ENCODE measurements at places on chromosomes 11 and 22.

- no peak for DNase-seq
These were observed 3.3 kb upstream of the MMP10 start for GRCh38 chr11:102783720-102784119.

DNA sequence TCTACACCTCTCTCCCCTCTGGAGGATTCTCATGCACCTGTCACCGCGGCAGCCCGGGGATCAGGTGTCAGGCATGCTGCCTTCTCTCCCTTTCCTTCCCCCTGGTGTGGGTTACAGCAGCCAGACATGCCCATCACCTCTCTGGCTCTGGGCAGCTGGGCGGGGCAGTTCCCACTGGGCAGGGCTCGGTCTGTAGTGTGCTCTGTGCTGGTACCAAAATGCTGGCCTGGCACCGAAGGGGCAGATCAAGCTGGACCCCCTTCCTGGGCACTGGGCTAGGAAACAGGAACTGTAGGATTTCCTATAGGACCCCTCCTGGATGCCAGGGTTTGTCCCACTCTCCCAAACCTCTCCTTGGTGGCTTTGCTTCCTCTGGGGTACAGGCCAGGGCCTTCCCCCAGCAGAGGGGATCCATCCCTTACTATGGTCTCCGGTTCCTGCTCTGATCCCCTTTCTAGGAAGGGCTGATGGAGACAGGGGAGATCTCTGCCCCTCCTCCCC, 821 bp downstream of the GAL3ST1 start:
- DNase-seq: no peak

DNA sequence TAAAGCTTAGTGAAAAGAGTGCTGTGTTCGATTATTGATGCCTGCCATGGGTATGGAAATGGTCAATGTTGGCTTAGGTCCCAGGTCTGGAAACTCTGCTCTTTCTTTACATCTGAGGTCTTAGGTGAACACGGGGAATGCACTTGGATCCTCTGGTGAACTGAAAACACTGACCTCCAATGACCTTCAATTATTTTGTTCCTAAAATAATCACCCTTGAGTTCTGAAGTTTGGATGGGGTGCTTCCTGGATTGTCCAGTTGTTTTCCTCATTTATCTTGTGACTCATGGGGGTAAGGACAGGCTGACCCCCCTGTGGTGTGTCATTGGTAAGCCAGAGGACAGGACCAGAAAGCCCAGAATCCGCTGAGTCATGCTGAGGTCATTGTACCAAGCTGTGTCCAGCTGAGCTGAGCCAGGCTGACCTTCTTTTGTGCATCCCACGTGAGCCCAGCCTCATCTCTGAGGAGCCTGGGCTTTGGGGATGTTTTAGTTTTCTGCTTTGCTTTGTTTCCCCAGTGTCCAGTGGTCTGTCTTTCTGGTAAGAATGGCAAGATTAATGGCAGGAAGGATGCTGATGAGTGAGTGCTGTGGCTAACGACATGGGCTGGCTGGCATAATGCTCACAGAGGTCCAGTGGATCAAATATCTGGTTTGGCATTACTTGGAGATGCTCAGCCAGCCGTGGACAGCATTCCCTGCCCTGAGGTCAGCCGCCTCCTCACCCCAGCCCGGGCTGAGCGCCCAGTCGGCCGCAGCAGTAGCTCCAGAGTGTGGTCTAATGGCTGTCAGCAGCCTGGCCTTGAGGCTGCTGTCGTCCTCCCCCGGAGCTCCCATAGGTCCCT, 35.6 kb downstream of the AMPD3 start:
- DNase-seq: no peak

GRCh38 chr11:31657091-31657490, 147.5 kb downstream of the ELP4 start:
- no peak for DNase-seq

DNA sequence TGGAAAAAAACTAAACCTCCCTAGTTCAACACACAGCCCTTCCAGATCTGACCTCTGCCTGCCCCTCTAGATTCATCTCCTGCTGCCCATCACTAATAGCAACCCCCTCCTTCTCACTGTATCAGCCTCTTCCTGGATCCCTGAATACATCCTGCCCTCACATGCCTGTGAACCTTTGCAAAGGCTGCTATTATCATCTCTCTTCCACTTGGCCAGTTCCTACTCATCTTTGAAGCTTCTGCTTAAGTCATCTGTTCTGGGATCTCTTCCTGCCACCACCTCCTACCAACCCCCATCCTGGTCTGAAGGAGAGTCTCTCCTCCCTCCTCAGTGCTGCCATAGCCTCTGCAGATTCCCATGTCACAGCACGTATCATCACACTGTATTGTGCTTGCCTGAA, 38.0 kb upstream of the AMOTL1 start:
- DNase-seq: no peak

GRCh38 chr11:66728693-66729385, at the start of gene SPTBN2:
TSS of gene SPTBN2 (minus strand) at chr11:66729216. CDS start at chr11:66721240, 7,976 bp downstream.
- no peak for DNase-seq

GRCh38 chr22:17775781-17776465, 1.7 kb upstream of the BID start:
- DNase-seq: no peak

DNA sequence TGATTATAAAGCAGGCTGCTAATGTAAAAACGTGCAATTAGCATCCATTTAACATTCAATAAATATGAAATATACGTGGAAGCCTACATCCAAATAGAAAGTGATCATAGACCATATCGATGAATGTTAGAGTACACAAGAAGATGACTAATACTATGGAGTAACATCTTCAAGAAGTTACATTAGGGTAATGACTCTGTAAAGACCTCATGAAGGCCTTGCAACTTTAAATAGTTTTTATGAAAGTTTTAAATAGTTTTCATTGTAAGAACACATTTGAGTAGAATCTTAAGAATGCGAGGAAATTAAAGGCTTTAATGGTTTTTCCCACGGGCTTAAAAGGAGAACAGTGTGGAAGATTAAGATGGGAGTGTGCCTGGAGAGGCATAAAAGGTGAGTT, 1.4 kb downstream of the TRIM34 start:
- DNase-seq: no peak

DNA sequence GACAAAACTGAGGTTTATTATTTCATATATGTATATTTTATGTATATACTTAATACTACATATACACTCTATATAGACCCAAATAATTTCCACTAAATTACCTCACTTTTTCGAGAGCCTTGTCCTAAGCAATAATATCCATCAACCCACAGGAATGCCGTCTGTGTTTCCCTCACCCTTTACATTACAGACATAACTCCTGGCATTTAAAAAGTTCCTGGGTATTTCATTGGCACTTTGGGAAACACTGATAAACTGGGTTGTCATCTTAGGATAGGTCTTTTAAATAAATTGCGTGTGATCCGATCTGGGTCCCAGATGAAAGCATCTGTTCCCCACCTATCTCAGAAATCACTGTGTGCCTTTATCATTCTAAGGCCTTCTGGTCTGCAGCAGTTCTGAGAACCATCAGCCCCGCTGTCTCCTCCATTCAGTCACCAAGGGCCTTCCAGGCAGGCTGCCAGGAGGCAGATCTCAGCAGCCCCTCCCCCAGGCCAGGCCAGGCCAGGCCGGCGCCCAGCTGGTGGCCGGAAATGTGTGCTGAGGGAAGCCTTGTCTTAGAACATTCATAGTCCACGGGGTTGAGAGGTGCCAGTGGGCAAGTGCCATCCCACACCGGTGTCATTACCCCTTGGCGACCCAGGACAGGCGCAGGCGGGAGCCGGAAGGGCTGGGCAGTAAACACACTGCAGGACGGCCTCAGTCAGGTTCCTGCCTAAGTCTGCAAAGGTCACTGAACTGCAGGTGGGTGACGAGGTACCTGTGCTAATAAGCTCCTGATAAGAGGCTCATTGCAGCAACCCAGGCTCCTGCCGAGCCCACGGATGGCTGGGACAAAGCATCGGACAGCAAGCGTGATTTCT, 3.3 kb downstream of the FGF19 start:
- no peak for DNase-seq

DNA sequence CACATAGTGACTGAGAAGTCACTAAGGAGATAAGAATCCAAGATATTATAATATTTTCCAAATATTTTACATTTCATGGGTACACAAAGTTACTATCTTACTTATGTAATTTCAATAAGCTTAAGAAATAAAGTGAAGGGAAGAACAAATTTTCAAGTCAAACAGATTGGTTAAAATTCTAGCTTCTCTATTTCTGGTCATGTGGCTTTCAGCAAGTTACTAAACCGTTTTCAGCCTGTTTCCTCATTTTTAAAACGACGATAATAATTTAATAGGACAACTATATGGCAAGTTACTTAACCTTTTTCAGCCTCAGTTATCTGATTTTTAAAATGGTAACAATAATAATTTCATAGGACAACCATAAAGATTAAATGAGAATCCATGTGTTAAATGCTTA, 15.6 kb downstream of the DCUN1D5 start:
- no peak for DNase-seq

DNA sequence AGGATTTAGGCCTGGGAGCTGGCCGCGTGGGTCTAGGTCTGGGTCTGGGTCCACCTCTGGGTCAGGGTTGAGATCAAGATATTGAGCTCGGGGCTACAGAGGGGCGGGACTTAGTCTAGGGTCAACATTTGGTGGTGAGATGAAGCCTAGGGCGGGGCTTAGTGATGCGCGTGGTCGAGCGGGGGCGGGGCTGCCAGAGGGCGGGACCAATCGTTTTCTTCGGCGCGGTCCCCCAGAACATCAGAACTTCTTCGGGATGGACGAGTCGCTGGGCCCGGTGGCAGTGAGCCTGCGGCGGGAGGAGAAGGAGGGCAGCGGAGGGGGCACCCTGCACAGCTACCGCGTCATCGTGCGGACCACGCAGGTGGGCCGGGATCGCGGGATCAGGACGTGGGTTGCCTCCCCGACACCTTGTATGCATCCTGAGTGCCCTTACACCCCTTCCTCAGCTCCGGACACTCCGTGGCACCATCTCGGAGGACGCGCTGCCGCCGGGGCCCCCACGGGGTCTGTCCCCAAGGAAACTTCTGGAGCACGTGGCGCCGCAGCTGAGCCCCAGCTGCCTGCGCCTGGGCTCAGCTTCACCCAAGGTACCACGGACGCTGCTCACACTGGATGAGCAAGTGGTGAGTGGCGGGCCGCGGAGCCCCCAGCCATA, 4.2 kb downstream of the SIPA1 start:
- no peak for DNase-seq

- DNase-seq: no peak
These were observed 9.7 kb downstream of the MRGPRF start for GRCh38 chr11:69003301-69003865.

- no peak for DNase-seq
These were observed 8.1 kb upstream of the SART1 start for GRCh38 chr11:65953471-65953870.

- DNase-seq: no peak
These were observed 46.3 kb upstream of the SLC22A25 start for GRCh38 chr11:63289658-63290057.

- no peak for DNase-seq
These were observed 17.8 kb downstream of the GRAMD4 start for GRCh38 chr22:46637711-46638600.

GRCh38 chr22:19046719-19047609, 75.2 kb downstream of the DGCR2 start:
- DNase-seq: no peak

- DNase-seq: no peak
These were observed 82.9 kb upstream of the SEZ6L start for GRCh38 chr22:26086359-26086758.

GRCh38 chr11:113591117-113591516, 115.0 kb downstream of the TMPRSS5 start:
- no peak for DNase-seq

- DNase-seq: no peak
These were observed 718 bp downstream of the FADS2 start for GRCh38 chr11:61828629-61829407.

GRCh38 chr22:48556222-48556621, 1271.5 kb downstream of the BRD1 start:
- no peak for DNase-seq

- DNase-seq: no peak
These were observed 4.8 kb downstream of the ATG16L2 start for GRCh38 chr11:72818971-72819370.

DNA sequence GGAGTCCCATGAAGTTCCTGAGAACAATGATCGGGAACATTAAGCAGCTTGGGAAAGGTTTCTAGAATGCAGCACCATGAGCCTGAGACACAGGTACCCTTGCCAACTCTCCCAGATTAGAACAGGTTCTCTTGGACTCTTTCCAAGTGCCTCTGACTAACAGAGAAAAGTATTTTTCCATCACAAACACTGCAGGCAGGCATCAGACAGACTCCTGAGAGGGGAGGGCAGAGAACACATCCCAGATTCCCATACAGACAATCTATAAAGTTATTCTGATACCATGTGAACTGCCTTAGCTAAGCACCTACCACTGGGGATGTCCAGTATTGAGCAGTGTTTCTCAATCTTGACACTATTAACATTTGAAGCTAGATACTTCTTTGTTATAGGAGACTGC, 27.3 kb downstream of the SERGEF start:
- DNase-seq: no peak

GRCh38 chr11:69697861-69698260, 6.0 kb downstream of the FGF19 start:
- DNase-seq: no peak

DNA sequence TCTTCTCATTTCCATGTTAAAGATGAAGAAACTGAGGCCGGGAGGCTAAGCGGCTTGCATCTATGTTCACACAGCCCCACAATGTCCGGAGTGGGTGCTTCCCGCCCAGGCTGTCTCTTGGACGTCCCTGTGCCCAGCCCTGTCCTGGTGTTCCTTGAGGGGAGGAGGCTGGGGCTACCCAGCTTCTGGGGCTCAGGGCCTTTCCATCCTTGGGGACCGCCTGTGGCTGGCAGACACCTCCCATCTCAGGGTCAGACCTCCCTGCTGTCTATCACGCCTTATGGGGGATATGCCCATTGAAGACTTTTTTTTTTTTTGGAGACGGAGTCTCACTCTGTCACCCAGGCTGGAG, 95.5 kb downstream of the WNT7B start:
- no peak for DNase-seq

DNA sequence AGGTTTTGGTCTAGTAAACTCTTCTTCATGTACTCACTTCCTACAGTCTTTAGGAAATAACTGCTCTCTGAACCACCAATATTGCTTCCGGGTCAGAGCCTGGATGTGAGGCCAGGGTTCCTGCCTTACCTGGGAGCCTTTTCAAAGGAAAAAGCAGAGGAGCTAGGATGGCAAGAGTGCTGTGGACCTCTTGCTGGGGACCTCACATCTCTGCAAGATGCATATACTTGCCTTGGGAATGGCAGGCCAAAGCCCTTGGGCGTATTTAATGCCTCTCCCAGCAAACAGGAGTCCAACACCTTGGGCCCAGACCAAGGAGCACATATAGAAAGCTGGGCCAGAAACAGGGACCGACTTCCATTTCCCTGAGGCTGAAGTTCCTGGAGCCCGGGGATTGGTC, 5.3 kb downstream of the GLB1L2 start:
- DNase-seq: no peak

DNA sequence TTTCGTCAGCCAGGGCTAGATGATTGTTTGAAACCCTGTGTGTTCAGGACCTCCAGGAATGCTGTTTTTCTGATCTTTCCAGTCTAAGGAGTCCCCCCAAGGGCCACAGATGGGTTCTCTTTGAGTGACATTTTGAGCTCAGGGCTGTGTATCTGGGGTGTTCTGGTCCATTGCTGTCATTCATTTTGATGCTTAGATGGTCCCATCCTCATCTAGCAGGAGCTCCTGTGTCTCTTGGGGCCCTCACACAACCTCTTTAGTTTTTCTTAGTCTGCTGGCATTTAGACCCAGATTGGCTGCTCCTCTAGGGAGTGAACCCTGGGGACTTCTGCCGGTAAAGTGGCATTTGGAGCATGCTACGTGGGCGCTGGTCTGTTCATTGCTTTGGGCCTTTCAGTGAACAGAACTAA, 39.1 kb downstream of the MED15 start:
- DNase-seq: no peak

Data from stimulated activated CD4-positive, alpha-beta T cell treated with anti-CD3 and anti-CD28 coated beads, Interleukin-12 subunit alpha, Interleukin-12 subunit beta, amount 100 ng/mL, for 24 hours (primary cell).